ENCODE measurements at places on chromosomes 7 and 10. TPM values are rescaled to one million over a fixed set of nuclear protein-coding genes. Genes with fewer than 3 reads are reported as not detected.

GRCh38 chr7:148605350-148605749 lies 14.8 kb downstream of the C7orf33 start:
- DNase-seq, result no peak

DNA sequence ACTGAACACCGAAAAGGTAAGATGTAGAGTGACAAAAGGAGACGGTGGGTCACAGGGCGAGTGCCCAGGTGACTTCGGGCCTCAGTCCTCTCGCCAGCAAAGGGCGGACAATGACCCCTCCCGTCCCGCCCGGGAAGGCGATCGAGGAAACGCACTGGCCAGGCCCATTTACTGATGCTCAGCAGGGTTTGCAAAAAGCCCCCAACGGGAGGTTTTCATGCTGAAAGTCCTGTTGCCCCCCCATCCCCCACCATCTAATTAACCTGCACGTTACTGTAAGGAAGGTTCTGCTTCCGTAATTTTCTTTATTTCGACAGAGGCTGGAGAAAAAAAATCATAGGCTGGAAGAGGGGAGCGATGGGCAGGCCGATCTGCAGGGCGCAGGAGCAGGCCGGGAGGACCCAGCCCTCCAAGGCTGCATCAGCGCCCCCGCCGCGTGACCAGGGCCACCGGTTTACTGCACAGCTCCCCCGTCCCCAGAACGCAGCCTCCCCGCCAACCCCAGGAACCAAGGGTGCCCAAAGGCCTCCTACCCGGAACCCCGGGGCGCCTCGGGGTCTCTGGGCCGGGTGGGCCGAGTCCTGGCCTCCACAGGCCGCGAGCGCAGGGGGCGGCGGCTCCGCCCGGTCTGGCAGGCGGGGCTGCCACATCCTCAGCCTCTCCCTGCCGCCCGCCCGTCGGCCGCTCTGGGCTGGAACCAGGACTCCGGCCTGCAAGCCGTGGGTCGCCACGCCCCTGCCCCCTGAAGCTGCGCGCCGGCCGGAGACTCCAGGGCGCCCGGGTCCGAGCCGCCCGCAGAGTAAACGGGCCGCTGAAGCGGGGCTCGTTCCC lies 613 bp downstream of the OAT start:
- peak; percentile 86 for DNase-seq

- no peak for DNase-seq
Observed at GRCh38 chr7:121083138-121083789, 94.8 kb downstream of the CPED1 start.

DNA sequence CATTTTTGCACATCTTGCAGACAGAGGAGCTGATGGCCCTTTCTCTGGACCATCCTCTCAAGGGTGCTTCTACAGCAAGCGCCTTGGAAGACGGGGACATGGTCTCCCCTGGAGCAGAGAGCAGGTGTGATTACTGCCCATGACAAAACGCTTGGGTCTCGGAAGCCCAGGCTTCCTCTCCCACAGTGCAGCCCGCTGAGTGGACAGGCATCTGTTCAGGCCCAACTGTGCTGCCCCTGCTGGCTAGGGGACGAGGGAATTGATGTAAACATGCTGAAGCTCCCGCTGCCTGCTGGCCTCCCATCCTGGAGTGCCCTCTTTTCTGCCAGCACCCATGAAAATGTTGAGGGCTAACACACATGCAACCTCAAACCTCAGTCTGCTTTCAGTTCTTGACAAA lies 14.3 kb downstream of the IL15RA start:
- DNase-seq, result no peak

DNA sequence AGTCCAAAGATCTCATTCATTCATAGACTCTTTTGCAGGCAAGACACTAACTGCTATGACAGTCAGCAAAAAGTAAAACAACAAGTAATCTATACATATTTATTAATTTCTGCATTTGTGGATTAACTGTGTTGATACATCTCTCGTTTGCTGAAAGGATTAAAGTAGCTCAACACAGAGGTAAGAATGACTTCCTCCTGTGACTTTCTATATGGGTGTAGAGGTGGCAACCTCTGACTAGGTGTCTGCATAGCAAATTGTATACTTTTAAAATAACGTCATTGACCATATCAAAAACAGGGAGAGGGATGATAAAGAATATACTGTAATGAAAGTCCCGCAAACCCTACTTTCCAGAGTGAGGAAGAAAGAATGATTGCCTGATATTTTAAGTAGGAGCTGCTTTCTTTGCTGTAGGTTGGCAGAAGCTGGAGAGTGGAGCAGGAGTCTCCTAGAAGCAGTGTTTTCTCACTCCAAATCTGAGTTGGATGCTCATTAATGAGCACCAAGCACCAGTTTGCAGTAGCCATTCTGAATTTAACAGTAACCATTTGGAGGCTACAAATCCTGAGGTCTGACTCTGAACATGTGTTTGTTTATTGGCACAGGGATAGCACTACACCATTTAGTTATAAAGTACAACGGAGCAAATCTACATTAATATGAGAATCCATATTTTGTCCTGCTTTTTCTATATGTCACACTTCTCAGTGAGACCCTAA lies 9.2 kb upstream of the LRRN3 start:
- DNase-seq, result no peak

GRCh38 chr10:103284170-103284569 lies 7.2 kb downstream of the INA start:
- no peak for DNase-seq

DNA sequence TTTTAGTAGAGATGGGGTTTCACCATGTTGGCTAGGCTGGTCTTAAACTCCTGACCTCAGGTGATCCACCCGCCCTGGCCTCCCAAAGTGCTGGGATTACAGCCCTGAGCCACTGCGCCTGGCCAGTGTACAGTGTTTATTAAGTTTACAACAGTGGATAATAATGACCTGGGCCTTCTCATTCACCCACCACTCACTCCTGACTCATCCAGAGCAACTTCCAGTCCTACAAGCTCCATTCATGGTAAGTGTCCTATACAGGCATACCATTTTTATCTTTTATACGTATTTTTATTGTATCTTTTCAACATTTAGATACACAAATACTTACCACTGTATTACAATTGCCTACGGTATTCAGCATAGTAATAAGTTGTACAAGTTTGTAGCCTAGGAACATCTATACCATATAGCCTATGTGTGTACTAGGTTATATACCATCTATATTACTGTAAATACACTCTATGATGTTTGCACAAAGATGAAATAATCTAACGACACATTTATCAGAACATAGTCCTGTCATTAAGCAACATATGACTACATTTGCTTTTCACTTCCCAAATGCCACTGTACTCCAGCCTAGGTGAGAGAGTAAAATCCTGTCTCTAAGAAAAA lies 17.1 kb downstream of the HOXA1 start:
- DNase-seq, result no peak

DNA sequence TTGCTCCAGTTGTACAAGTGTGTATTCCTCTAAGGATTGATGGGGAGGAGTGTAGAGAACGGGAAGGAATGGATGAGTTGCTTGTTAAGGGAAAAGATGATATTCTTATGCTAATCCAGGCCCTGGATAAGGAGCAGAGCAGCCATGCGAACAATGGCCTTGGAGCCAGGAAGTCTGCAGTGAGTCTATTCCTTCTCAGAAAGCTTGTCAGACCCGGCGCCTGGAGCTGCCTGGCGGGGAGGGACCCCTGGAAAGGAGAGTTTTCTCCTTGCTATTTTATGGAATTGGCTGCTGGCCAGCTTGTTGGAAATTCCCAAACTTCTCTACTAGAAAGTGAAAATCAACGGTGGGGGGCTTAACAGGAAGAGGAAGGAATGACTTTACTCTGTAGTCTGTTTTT lies 89.1 kb downstream of the MMRN2 start:
- DNase-seq, result peak; percentile 65

GRCh38 chr7:155222061-155222460 lies 75.6 kb upstream of the INSIG1 start:
- no peak for DNase-seq

GRCh38 chr10:125148528-125148927 lies 11.8 kb downstream of the CTBP2 start:
- no peak for DNase-seq

- DNase-seq, result no peak
Observed at GRCh38 chr10:10222304-10222841, 795.3 kb upstream of the CELF2 start.

DNA sequence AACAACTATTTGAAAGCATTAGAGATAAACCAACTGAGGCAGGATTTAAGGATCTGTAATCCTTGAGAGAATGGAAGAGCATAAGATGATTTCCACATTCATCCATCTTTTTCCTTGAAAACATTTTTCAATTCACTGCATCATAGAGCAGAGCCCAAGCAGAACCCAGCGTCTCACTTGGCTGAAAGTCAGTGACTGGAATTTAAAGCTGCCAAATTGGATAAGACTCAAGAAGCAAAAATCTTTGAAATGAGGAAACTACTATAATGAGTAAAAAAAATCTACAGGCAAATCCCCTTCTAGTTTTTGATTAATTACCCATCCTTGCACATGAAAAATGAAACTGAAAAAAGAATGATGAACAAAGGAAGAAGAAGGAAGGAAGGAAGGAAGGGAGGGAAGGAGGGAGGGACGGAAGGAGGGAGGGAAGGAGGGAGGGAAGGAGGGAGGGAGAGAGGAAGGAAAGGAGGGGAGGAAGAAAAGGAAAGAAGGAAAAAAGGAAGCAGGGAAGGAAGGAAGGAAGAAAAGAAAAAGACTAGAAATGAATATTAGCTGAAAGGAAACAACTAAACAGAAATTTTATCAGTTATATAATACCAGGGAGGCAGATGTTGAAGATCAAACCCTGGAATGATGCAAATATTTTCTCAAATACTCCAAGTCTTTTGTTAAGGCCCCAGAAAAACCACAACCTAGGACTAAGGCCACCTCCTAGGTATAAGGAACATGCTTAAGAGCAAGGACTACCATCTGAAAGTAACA lies 336.3 kb upstream of the MAGI2 start:
- no peak for DNase-seq

GRCh38 chr7:128959296-128959695 lies 21.6 kb downstream of the IRF5 start:
- no peak for DNase-seq

DNA sequence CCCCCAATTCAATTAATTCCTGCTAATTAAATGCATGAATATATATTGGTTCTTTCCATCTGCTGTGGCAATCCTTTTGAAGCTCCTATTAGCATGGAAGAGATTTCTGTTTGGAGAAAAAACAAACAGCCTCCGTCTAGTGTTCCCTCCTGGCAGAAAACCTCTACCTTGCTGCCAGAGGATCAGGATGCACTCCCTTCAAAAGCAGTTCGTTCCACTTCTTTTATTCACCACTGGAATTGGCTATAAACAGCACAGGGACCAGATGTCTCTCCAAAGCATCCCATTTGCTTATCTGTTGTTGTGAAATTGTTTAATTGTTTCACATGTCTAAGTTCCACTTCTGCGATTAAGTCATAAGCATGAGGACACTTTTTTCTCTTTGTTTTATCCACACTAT lies 77.8 kb upstream of the PTN start:
- no peak for DNase-seq

DNA sequence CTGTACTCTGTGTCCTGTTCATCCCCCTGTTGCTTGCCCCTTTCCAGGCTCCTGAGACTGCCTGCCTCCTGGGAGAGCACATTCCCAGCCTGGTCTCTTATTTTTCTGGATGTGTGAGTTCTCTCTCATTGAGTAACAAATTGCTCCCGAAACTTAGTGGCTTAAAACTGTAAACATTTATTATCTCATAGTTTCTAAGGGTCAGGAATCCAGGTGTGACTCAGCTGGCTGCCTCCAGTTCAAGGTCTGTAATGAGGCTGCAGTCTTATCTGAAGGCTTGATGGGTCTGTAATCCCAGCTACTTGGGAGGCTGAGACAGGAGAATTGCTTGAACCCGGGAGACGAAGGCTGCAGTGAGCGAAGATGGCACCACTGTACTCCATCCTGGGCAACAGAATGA lies 53.6 kb upstream of the PRR15 start:
- no peak for DNase-seq

DNA sequence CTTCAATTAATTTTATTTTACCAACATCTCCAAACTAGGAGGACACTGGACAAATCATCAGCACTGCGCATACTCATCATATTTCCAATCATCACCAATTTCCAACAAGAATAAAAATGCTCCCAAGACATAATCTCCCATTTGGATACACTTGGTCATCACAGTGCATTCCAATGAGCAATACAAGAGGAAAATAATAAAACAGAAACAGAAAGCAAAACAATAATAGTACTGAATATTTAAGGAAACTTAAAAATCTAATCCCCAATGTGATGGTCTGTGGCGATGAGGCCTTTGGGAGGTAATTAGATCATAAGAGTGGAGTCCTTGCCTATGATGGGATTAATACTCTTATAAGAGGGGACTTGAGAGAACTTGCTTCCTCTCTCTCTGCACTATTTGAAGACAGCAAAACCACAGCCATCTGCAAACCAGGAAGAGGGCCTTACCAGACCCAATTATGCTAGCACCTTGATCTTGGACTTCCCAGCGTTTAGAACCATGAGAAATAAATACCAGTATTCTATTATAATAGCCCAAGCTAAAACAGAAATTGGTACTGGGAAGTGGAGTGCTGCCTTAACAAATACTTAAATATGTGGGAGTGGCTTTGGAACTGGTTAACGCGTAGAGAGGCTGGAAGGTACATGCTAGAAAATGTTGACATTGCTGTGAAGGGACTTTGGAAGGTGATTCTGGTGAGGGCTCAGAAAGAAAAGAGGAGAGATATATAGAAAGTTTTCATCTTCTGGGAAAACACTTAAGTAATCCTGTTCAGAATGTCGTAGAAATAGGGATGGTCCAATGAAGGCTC lies 91.5 kb downstream of the JAZF1 start:
- no peak for DNase-seq

DNA sequence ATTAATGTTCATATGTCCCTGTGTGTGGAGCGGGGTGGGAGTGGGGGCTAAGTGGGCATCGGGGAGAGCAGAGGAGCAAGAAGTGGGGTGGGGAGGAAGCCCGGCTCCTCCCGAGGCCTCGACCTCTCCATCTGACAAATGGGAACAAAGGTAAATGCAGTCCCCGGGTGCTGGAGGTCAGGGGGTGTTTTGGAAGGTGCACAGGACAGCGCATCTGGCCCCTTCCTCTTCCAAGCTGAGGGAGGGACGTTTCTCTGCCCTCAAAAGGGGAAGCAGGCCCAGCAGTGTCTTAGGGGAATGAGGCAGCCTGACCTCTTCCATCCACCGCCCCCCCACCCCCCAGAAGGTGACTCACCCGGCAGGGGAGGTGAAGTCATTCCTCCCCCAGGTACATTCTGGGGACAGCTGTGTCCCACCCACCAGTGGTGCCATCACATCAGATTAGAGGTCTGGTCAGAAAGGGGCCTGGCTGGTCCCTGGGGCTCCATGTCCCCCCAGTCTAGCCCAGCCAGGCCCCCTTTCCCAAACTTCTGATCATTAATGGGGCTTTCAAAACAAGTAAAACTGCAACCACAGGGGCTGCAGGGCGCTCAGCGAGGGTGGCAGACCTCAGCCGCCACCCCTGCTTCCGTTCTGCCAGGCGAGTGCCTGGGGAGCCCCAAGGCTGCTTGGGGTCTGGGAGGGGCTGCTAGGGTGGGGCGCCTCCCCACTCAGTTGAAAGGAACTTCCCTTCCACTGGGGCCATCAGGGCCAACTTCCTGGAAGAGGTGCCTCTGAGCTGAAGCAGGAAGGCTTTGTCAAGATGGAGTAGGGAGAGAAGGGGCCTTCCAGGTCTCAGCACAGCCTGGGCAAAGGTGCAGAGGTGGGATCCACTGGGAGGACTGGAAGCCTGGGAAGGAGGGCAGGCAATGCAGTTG lies 10.8 kb downstream of the LFNG start:
- no peak for DNase-seq

Gene HIPK2
- 8.6 TPM for total RNA-seq

Gene CISD1
- total RNA-seq, result 71.7 TPM

Gene NKX1-2
- 57.8 TPM for total RNA-seq

Gene HPSE2
- 0.30 TPM for total RNA-seq

Gene CALCR
- 4.0 TPM for total RNA-seq

Gene CLCN1
- total RNA-seq, result 0.11 TPM

Gene SMKR1
- not detected for total RNA-seq

Gene ERVW-1
- total RNA-seq, result 1.1 TPM

Gene LIPF
- total RNA-seq, result not detected
